ENCODE measurements at places on chromosomes 1 and 21.

DNA sequence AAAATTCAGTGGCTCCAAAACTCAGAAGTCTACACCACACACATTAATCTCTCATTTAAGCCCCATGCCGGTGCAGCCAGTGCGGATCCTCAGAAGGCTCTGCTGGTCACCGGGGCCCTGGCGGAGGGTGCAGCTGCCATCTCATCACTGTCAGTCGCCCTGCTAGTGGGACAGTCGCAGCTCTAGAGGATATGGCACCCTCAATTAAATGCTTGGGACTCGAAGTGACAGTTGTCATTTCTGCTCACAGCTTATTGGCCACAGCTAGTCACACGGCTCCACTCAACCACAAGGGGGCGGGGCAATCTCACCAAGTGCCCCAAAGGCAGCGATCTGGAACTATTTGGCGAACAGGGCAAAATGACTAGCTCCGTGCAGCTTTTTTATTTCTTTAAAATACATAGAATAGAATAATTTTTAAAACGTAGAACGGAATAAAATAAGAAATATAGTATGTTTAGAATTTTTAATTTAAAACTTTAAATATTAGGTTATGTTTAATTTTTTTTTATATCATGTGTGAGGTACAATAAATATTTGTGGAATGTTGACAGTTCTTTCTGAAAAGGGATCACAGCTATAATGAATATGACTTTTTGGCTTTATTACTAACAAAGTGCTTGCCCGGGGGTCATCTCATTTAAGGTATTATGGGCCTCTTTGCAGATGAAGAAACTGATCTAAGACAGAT is 8.0 kb upstream of the MAN1C1 start:
- peak; percentile 66 for DNase-seq

- no peak for DNase-seq
Observed at GRCh38 chr1:78432016-78432415, 58.8 kb upstream of the PTGFR start.

DNA sequence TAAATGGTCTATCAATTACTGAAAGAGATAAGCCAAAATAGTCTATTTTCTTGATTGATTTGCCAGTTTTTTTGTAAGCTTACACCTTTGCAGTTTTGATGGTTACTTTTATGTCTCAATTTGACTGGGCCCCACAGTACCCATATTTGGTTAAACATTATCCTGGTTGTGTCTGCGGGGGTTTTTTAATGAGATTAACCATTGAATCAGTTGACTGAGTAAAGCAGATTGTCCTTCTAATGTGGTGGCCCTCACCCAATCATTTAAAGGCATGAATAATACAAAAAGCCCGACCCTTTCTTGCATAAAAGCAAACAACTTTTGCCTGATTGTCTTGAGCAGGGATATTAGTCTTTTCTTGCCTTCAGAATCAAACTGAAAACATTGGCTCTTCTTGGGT is 650.0 kb upstream of the RGS18 start:
- DNase-seq: no peak

- no peak for DNase-seq
Observed at GRCh38 chr21:14551741-14552140, 5.6 kb upstream of the SAMSN1 start.

- no peak for DNase-seq
Observed at GRCh38 chr21:42042651-42043050, 28.5 kb upstream of the UMODL1 start.

GRCh38 chr21:42830456-42831455 is 48.6 kb downstream of the WDR4 start:
- no peak for DNase-seq

GRCh38 chr1:96559181-96559580 is 162.4 kb upstream of the PTBP2 start:
- DNase-seq: no peak

GRCh38 chr1:211281320-211282022 is 22.3 kb downstream of the RCOR3 start:
- DNase-seq: no peak

DNA sequence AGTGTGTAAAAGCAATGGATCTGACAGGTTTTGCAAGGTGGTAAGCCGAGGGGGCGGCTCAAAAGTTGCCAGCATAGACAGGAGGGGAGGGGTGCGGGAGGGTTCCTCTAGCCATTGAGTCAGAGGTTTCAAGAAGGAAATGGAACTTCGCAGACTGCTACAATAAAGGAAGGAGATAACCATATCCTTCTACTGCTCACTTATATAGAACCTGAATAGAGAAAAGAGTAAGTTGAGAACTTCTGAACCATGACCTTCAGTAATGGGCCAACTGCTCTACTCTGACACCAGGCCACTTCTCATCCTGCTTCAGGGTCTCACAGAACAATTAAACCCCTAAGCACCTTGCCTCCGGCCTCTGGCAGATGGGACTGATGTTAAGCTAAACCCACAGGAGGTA is 26.3 kb upstream of the BCAR3 start:
- no peak for DNase-seq

GRCh38 chr1:236108027-236108648 is 34.2 kb upstream of the GPR137B start:
- DNase-seq: no peak

- DNase-seq: no peak
Observed at GRCh38 chr1:169117599-169117998, 11.1 kb downstream of the ATP1B1 start.

GRCh38 chr1:170303034-170303433 is 157.3 kb downstream of the NTMT2 start:
- DNase-seq: no peak

GRCh38 chr1:212760126-212760823 is 31.3 kb downstream of the NSL1 start:
- no peak for DNase-seq

GRCh38 chr1:2050793-2051682 is 827 bp downstream of the PRKCZ start:
- DNase-seq: no peak

DNA sequence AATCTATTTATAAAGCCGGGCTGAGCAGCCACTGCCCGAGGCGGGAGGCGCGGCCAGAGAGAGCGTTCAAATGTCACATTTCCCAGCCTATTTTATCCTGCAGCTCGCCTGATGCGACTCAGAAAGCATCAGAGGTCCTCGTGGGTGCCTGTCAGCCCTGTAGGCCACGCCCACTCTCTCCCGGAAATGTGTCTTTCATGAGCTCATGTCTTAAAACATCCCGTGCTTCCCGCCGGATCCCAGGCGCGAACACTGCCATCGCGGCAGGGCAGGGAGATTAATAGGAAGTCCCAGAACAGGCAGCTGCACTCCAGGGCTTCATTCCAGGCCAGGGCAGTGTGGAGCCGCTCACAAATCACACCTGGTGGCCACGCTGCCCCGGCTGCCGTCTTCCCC is 117.5 kb downstream of the PRDM16 start:
- DNase-seq: no peak

DNA sequence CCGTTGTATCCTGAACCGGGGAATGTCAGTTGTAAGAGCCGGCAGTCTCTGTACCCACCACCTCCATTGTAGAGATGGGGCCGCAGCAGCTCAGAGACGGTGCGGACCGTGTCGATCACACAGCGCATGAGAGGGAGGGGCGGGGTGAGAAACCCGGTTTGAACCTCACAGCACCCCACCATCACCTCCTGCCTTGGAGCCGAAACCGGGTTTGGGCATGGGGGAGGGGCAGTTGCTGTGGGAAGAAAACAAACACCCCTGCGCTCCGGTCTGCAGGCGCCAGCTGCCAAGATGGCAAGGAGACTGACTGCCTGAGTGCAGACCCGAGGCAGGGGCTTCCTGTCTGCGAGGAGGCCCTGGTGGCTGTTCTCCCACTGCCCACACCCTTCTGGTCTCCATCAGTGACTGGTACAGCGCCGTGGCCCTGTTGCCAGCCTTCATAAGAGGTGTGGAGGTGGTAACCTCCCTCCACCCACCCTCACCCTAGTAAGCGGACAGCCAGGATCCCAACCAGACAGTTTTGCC is 69.2 kb upstream of the SSBP3 start:
- no peak for DNase-seq

- peak; percentile 83 for DNase-seq
Observed at GRCh38 chr1:155324037-155324716, 3.5 kb downstream of the RUSC1 start.

All from SW 1271 (cell line).